ENCODE measurements at places on chromosomes 5 and 9.

DNA sequence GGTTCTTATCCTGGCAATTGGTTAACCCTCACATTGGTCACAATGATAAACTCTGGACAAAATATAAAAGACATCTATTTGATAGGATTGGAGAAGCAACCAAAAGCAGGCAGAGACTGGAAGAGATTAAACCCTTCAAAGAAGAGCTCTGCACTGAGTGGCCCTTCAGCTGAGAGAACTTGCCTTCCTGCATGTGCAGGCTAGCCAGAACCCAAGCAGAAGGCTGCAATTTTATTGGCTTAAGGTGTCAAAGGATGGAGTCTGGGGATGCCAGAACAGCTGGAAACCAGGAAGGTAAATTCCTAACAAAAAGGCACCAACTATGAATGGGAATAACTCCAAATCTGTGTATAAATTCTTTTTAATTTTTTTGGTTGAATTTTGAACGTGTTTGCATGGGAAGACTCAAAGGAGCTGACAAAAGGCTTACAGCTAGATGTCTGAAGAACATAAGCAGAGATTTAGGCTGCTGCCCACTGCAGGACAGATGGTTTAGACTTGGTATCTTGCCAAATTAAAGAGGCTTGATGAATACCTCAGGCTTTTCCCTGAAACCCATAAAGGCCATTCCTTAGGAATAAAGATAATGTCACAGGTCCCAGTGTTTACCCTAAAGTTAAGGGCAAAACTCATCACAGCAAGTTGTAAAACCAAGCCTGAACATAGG lies 66.3 kb downstream of the NR2F1 start:
- no peak for DNase-seq

- no peak for DNase-seq
These were observed 1.3 kb upstream of the SRA1 start for GRCh38 chr5:140558542-140558941.

GRCh38 chr5:131587541-131587940 lies 47.5 kb downstream of the RAPGEF6 start:
- no peak for DNase-seq

DNA sequence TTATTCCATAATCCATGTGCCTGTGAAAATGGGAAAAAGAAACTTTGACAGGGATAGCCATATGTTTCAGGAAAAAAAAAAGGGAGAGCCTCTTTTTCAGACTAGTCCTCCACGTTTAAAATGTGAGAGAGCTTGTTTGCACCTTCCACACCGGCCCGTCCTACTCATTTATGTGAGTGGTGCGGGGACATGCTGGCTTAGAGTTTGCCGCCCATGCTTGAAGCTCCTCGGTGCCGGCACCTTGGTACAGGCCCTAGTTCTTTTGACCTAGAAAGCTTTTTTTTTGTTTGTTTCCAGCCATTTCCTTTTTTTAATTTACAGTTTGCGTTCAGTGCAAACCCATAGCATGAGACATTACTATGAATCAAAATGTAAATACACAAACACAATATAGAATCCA lies 27.8 kb downstream of the PSAT1 start:
- DNase-seq = no peak

GRCh38 chr5:66440202-66440680 lies 156.0 kb upstream of the MAST4 start:
- DNase-seq = peak; percentile 39

DNA sequence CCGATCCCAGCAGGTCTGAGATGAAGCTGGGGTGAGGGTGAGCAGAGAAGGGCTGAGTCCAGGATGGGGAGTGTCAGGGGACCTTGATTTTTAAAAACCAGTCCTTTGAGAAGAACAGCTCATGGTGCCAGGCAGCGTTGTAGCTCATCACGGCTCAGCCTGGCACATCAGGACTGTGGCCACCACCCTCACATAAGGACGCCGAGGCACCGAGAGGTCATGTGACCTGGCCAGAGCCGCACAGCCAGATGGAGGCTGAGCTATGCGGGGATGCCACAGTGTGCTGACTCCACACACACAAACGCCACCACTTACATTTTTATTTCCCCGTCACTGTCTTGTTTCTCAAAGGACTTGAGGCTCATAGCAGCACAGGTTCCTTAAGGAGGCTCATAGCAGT lies 32.9 kb upstream of the CEP72 start:
- no peak for DNase-seq

DNA sequence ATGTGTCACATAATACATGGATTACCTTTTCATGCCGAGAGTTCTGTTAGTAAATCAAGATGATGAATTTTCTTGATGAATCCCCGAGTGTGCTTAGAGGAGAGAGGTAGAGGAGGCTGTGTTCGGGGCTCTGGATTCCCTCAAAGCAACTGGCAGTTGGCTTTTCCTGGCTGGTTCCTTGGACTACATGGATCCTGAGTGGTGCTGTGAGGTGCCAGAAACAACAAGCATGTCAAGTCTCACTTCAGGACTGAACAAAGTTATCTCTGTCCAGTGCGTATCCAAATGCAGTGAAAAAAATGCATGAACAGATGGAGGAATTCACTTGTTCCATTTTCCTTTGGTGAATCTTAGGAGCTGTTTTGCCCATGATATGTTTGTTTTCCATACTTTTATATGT lies 231.7 kb downstream of the FBXL7 start:
- no peak for DNase-seq

- DNase-seq = no peak
These were observed 390.4 kb upstream of the CDH6 start for GRCh38 chr5:30802961-30803705.

DNA sequence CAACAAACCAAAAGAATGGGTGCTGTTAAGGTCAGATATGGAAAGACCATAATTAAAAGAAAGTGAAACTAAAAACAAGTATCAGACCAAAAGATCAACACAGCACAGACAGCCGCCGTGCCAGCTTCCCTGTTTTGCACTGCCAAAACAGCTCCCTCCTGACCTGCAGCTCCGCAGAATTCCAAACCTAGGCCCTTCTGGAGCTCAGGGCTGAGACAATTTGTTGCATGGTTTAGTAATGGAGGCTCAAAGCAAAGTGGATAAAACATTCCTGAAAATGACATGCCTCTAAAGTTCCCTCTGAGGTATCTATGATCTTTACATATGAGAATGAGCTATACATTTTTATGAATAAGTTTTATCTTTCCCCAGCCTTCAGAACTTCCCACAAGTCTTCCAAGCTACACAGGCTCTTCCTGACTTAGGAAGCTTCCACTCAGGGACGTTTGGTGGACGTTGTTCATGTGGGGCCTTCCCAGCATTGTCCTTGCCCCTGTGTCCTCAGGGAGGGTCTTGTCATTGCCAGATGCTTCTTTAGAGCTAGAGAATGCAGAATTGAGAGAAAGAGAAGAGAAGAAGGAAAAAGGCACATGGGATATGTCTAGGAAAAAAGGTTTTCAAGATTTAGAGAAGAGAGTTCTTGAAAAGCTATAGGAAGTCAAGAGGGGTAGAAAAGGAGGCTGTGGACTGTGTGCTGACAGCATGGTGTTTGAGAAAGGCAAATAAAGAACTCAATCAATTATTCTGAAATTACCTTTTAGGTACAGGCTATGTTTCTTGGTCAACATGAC lies 28.4 kb upstream of the SSBP2 start:
- DNase-seq = peak; percentile 35

GRCh38 chr9:125323615-125324014 lies 62.0 kb downstream of the GAPVD1 start:
- DNase-seq = no peak

GRCh38 chr9:98007251-98007928 lies 24.2 kb downstream of the ANP32B start:
- DNase-seq = peak; percentile 57

- no peak for DNase-seq
These were observed 186.1 kb downstream of the GNA14 start for GRCh38 chr9:77462066-77462465.

DNA sequence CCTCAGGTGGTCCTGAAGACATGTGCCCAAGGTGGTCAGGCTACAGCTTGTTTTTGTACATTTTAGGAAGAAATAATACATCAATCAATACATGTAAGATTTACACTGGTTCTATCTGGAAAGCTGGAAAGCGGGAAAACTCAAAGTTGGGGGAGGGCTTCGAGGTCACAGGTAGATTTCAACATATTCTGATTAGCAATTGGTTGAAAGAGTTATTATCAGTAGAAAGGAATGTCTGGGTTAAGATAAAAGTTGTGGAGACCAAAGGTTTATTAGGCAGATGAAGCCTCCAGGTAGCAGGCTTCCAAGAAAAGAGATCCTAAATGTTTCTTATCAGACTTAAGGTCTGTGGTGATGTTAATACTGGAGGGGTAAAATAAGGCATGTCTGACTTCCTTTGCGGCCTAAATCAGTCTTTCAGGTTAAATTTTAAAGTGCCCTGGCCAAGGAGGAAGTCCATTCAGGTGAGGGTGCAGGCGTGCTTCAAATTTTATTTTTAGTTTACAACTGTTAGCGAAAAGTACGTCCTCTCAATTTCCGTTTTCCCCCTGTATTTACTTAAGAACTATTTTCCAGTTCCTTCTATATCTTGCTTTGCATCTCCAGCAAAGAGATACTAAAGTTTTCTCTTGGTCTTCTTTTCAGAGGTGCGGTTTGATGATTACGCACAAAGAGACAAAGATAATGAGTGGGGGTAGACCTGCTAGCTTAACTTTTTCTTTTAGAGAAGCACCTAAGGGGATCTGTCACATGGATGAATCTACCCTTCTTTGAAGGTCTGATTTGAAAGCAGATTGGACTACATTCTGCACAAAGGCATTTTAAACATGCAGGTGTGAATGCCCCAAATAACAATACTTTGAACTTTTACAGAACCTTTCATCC lies 578.6 kb downstream of the RAB3C start:
- DNase-seq = no peak

- peak; percentile 48 for DNase-seq
These were observed 781 bp downstream of the FOXD1 start for GRCh38 chr5:73447530-73448462.

DNA sequence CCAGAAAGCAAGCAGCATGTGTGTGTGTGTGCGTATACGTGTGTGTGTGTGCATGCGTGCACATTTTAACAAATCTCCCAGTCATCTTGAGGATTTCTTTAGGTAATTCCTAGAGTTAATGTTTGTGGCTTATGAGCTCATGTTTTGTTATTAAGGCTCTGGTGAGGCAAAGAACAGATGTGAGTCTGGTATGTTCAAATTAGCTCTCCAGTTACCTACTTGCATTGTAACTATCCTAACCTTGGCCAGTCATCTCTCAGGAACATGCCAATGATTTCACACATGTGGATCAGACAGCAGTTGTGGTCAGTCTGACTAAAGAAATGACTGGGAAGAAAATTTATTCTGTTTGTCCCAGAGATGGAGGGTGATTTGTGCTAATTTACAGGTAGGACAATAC lies 163.1 kb downstream of the IZUMO3 start:
- DNase-seq = no peak

DNA sequence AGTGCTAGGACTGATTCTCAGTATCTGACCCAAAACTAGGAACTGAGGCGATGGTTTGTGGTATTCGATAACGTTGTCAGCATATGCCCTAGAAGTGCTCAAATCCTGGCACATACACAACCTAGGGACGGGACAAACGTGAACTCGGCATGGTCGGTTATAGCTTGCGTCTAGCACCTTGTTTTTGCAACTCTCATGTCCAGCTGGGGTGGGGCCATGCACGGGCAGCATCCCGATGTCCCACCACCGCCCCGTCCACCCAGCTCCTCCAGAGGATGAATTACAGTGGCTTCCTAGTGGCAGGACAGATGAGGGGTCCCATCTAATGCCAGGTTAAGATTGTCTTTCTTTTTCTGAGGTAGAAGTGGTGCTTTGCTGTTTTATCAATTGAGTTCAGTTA lies 31.6 kb downstream of the PROP1 start:
- DNase-seq = no peak

DNA sequence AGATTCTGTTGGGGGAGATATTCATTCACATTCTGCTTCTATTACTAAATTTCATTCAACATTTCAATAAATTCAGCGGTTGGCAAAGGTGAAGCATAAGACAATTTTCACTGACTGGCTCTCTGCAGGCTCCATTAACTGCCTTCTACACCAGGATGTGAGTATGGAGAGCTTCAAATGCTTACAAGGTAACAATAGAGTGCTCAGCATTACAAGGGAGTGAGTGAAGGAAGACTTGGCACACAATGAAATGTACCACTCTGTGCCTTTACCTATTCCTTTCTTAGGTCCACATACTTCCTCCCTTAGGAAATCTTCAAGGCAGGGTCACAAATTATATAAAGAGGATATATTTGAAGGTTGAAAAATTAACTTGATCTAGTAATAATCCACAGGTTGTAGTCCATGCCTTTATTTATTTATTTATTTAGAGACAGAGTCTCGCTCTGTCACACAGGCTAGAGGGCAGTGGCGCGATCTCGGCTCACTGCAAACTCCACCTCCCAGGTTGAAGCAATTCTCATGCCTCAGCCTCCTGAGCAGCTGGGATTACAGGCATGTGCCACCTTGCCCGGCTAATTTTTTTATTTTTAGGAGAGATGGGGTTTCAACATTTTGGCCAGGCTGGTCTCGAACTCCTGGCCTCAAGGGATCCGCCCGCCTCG lies 76.6 kb upstream of the FAM169A start:
- DNase-seq = no peak

- DNase-seq = peak; percentile 35
These were observed 915 bp downstream of the HSDL2 start for GRCh38 chr9:112380825-112381221.

GRCh38 chr9:40927260-40927631 lies 201.2 kb downstream of the FOXD4L6 start:
- DNase-seq = no peak

GRCh38 chr5:168886157-168886556 lies 307.0 kb upstream of the PANK3 start:
- DNase-seq = no peak

DNA sequence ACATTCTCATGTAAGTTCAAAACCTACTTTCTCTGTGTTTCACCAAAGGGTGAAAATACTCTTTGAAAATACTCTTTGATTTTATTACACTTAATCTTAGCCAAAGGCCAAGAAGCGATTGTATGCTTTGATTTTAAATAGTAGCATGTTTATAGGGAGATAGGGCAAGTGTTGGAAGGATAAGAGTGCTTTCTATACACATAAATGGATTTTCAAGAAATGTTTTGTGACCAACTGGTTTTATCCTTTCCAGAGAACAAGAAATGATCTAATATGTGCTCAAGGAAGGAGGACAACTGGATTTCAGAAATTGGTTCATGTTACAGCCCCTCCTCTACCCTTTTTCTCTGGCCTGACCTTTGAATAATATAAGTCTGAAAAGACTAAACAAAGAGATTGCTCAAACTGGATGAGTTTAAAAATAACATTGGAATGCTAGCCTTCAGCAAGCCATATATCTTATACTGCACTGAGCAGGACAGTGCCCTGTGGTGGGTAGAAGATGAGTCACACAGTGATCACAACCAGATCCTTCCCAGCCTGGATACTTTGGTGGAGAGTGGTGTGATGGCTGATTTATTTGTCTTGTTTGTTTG lies 13.1 kb downstream of the PALM2AKAP2 start:
- no peak for DNase-seq

DNA sequence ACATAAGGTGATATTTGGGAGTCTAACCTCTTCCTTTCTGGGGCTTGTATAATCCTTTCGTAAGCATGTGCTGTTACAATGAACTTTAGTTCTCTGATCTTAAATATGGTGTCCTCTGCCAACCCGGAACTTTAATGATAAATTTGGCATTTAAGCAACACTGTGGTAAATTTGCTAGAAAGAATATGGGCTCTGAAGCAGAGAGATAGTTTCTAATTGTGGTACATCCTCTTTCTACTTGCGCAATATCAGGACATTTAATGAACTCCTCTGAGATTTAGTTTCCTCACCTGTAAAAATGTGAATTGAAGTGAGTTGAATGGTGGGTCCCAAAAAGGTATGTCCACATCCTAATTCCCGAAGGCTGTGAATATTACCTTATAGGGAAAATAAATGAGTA lies 364.7 kb downstream of the CAAP1 start:
- no peak for DNase-seq

- peak; percentile 14 for DNase-seq
These were observed 122.8 kb upstream of the STC2 start for GRCh38 chr5:173451031-173451430.

- DNase-seq = no peak
These were observed 152.1 kb downstream of the UNC13B start for GRCh38 chr9:35313916-35314315.
